ENCODE measurements at places on chromosomes 3 and 15.

DNA sequence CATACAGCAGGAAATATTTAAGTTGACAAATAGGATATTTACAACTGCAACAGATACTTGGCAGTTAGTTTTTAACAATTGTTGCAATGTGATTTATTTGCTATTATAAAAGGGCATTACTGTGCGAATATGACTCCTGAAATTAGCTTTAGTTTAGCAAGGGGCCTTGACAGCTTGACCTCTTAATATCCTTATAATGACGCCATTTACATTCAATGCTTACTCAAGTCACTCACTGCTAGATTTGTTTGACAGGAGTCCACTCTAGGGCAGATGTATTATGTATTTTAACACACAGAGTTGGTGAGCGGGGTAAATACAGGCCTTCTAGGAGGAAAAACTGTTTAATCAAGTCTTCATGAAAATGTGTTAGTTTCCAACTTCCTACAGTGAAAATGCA is 58.1 kb upstream of the C15orf61 start:
- DNase-seq, result no peak

- no peak for DNase-seq
These were observed 17.8 kb upstream of the ZFAND6 start for GRCh38 chr15:80041494-80042253.

GRCh38 chr3:184229394-184230080 is at the start of gene VWA5B2:
Gene VWA5B2 (plus strand): TSS chr3:184229585. CDS start chr3:184230529, 944 bp downstream.
- peak; percentile 77 for DNase-seq

DNA sequence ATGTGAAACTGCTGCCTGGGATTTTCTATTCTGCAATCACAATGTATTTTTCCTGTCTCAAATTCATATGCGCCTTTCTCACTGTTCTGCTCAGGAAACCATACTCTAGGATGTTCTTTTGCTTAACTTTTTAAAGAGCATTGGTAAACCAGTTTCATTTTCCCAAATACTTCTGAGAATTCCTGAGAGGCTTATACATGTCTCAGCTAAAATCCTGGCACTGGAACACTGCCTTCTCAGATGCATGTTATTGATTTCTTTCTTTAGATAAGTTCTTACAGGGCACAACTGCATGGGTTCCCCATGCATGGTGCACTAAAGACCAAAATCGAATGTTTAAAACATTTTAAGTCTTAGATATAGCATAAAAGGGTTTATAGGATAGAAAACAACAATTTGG is 178.3 kb upstream of the PLSCR5 start:
- DNase-seq, result no peak

DNA sequence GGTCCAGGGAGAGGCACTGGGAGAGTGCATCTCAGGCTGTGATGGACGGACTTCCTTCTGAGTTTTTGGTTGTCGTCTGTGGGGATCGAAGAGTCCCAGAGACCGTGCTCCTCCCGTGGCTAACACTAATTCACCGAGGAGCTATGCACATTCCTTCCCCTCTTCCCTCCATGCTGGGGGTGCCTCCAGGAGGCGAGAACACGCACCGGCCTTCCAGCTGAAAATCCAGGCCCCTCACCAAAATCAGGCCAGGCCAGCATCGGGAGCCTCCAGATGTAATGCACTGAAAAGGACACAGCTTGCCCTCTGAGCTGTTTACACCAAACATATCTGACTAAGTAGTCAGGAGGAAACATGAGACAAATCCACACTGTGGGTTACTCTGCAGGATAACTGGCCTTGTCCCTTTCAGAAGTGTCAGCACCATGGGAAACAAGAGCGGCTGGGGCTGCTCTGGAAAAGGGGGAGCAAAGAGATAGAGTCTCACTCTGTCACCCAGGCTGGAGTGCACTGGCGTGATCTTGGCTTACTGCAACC is 5.5 kb downstream of the RNU5B-1 start:
- DNase-seq, result no peak

DNA sequence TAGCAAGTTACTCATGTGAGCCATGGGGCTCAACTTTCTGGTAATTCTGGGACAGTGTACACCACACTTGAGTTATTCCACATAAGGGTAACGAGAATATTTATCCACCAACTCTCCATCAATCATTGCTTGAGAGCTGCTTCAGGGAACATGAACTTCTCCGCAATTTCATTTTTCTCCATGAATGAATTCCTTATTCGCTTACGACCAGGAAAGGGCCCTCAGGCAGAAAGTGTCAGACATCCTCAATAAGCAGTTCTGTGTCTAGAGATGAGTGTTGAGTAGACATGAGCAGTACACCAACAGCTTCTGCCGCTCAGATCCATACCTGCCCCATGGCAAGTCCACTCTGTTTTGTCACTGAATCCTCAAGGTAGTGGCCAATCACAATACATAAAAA is 24.8 kb upstream of the IQCF2 start:
- no peak for DNase-seq

Measured in CD4-positive, alpha-beta T cell treated with Interferon alpha-2 for 1 hour (primary cell).